ENCODE measurements at places on chromosomes 13 and 19.

DNA sequence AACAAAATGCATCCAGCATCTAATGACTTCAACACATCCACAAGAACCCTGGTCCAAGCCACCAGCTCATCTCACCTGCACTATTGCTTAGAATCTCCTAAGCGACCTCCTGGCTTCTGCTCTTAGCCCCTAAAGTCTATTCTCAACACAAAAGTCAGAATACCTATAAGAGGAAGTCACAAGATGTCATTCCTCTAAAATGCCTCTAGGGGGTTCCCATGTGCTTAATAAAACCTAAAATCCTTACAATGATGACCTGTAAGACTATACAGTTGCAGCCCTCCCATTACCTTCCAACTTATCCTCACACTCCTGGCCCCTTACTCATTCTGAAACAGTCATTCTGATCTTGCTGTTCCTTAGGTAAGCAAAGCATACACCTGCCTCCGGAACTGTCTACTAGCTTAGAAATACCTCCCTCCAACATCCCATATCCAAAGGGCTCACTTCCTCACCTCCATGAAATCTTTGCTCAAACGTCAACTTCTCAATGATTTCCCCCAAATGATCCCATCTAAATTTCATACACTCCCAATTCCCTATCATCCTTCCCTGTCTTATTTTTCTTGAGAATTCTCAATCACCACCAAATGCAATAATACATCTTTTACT lies 10.0 kb downstream of the ATP7B start:
- DNase-seq, result peak; percentile 5

- DNase-seq, result peak; percentile 63
Observed at GRCh38 chr19:45059258-45059965, 16.9 kb downstream of the ZNF296 start.

DNA sequence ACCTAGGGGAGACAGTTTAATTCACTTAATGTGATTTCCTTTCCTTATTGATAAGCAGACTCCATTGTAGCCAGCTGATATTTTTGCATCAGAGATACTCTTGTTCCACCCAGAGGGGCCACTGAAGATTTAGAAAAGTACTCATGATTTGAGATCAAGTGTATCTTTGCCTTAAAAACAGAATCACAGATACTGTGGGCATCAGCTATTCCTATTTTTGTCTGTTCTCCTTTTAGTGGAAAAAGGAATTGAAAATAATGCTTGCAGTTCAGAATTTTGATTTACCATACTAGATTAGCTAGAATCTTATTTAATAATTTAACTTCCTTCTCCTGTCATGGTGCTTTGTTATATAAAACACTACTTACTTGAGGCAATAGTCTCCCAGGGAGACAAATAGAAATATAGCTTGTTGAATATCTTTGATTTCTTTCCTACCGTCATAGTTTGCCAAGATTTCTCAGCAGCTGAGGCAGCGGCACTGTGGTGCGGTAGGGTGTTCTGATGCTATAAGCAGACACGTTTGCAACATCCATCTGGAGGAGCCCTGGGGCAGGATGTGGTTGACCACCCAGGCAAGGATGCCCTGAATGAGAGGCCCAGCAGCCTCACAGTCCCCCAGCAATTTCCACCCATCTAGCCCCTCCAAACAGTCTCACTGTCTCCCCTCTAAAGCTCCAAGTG lies 47.0 kb upstream of the RAP2A start:
- DNase-seq, result no peak

- DNase-seq, result peak; percentile 93
Observed at GRCh38 chr19:55599842-55600661, at the start of gene ZNF524. Gene ZNF524 (plus strand): TSS chr19:55600288. CDS start chr19:55602113, 1,825 bp downstream.

GRCh38 chr19:13098277-13099072 lies 4.2 kb downstream of the LYL1 start:
- DNase-seq, result no peak

GRCh38 chr13:34254366-34254765 lies 436.4 kb downstream of the RFC3 start:
- DNase-seq, result no peak

- no peak for DNase-seq
Observed at GRCh38 chr19:7515110-7515644, 726 bp upstream of the ZNF358 start.

- DNase-seq, result no peak
Observed at GRCh38 chr19:6060600-6061375, 49.5 kb downstream of the RFX2 start.

DNA sequence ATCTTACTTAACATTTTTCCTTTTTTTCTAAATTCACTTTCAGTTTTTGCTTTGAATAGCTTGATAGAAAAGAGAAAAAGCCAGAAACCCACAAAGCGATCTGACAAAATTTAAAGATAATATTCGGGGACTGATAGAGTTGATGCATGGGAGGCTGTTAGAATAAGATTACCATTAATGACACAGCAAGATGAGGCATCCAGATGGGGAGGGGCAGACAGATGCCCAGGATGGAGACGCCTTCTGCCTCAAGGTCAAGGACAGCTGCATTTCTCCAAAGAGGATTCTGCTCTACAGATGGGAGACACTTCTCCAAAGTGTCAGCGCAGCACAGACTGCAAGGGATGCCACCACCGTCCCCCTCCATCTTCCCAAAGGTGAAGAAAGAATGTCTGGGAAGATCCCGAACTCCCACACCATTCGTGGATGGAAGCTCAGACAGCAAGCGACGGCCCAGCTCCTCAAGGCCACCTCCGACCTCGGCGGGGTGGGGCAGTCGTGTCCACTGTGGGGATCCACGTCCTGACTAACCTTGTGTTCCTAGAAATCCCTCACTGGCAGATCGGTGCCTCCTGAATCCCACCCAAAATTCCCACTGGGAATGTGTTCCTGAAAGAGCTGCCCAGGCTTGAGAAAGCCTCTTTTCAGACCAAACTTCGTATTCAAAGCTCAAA lies 32.9 kb downstream of the NAXD start:
- DNase-seq, result no peak

DNA sequence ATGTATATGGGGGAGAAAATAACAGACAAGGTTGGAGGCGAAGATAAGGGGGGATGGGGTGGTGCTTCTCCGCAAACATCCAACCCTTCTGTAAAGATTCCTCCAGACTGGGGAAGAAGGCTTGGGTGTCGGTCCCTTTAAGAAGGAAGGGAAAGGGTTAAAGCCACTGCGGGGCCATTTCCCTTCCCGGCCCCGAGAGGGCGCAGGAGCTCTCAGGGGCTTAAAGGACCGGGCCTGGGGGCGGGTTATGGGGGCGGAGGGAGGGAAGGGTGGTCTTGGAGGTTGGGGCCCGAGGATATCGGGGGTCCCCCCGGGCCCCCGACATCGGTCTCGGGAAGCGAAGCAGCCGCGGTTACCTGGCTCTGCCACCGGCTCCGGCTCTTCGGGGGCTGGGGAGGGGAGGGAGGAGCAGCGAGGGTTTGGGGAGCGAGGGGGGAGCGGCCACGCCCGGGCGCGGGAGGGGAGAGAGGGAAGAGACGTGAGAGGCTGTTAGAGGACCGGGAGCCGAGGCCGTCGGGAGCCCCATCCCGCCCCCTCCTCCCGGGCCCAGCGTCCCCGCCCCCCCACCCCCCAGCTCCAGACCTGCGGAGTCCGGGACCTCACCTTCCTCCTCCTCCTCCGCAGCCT lies 2.8 kb downstream of the TNNT1 start:
- DNase-seq, result peak; percentile 26

- DNase-seq, result no peak
Observed at GRCh38 chr19:46670813-46671212, 9.8 kb upstream of the DACT3 start.

DNA sequence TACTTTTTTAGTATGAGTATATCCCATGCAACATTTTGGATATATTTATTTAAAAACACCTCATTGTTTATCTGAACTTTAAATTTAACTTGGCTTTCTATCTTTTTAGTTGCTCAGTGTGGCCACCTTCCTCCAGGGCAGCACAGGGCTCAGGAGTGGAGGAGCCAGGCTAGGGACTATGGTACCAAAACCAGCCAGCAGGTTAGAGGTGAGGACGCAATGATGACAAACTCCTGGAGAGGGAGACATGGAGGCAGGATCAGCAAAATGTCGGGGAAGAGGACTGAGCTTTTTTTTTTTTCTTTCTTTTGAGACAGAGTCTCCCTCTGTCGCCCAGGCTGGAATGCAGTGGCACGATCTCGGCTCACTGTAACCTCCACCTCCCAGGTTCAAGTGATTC lies 29.6 kb upstream of the CALM3 start:
- DNase-seq, result no peak

DNA sequence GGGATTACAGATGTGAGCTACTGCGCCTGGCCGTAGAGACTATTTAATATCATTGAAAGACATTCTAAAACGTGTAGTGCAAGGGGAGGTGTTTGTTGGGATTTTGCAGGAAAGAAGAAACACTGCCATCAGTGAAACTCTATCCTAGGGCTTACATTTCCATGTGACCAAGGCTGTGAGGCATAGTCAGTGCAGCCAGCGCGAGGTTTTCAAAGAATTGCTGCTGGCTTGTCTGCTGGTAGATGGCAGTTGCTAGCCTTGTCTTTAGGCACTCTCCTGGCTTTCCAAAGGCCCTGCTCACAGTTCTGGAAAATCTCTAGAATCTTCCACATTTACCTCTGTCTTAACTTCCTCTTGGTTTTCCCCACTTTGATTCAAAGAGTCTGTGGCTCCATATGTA lies 77.5 kb downstream of the GPC6 start:
- no peak for DNase-seq

DNA sequence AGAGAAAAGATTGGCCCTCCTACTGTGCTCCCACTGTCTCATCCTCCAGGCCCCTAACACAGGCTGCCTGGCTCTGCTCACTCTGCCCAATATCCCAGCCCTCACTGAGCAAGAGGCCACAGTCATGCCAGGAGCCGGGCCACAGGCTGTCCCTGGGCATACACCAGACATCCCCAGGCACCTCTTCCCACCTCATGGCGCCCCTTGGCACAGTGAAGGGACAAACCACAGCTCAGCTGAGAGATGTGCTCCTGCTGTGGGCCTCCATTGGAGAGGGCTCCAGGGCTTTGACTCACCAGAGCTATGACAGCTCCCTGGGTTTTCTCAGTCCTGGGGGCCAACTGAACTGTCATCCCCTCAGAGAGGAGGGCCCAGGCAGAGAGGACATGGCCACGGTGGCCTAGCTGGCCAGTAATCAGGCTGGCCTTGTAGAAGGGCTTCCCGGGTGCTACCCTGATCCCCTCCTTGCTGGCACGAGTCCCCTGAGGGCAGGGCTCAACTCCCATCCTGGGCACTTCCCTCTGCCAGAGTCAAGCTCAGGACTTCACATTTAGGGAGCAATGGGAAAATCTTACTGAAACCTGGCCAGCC lies 220.9 kb downstream of the TUBA3C start:
- no peak for DNase-seq

GRCh38 chr13:21661097-21661909 lies 9.6 kb upstream of the FGF9 start:
- no peak for DNase-seq

DNA sequence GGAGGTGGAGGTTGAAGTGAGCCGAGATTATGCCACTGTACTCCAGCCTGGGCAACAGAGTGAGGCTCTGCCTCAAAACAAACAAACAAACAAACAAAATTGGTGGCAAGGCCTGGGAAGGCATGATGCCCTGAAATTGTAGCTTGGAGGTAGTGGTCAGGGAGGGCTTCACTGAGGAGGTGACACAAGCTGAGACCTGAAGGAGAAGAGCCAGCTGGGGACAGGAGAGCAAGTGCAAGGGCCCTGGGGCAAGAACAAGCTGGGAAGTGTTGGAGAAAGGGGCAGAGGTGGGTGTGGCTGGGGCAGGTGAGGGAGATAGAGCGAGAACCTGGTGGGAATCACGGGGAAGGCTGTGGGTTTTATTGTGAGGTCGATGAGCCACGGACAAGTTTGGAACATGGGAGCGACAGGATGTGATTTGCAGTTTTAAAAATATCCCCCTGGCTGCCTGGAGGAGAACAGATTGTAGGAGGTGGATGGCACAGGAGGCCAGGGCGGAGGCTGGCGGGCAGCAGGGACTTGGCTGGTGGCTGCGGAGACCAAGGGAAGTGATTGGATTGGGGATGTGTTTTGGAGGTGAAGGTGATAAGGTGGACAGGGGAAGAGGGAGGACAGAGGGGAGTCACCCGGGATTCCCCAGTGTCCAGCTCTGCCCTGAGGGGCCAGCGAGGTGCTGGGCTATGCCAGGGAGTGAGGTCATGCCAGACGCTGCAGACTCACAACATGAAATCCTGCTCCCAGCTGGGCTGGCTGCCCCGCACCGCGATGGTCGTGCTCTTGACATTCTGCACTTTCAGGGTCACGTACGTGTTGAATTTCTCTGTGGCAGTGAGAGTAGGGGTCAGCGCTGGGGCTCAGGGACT lies 14.0 kb downstream of the UNC13A start:
- DNase-seq, result no peak

GRCh38 chr19:18000915-18001776 lies 6.8 kb upstream of the ARRDC2 start:
- DNase-seq, result peak; percentile 78

DNA sequence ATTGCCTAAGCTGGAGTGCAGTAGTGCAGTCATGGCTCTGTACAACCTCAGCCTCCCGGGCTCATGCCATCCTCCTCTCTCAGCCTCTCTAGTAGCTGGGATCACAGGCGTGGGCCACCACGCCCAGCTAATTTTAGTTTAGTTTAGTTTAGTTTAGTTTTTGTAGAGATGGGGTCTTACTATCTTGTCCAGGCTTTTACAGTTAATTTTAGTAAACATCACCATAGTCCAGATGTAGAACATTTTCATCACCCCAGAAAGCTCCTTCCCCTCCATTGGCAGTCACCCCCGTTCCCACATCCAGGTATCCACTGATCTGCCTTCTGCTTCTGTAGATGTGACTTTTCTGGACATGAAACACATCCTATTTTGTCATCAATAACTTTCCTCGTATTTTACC lies 41.1 kb downstream of the DNM2 start:
- DNase-seq, result no peak

GRCh38 chr13:52161181-52161646 lies 1.8 kb upstream of the NEK3 start:
- DNase-seq, result no peak

DNA sequence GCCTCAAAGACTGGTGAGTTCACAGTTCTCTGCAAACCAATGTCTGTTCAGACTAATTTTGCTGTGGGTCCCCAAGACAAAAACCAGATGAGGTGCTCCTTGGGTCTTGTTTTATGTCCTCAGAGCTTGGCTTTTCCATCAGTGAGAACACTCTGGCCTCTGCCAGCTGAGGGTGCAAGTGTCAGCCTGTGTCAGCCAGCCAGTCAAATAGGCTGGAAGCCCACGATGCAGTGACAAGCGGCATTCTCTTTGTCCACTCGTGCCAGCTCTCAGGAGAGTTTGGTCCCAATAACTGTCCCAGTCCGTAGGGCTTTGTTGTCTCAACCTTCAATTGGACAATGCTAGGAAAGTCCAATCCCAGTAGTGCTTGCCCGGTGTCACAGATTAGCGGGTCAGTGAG lies 9.4 kb upstream of the AKT2 start:
- DNase-seq, result no peak

GRCh38 chr13:36026531-36026930 lies 104.7 kb downstream of the DCLK1 start:
- peak; percentile 39 for DNase-seq

DNA sequence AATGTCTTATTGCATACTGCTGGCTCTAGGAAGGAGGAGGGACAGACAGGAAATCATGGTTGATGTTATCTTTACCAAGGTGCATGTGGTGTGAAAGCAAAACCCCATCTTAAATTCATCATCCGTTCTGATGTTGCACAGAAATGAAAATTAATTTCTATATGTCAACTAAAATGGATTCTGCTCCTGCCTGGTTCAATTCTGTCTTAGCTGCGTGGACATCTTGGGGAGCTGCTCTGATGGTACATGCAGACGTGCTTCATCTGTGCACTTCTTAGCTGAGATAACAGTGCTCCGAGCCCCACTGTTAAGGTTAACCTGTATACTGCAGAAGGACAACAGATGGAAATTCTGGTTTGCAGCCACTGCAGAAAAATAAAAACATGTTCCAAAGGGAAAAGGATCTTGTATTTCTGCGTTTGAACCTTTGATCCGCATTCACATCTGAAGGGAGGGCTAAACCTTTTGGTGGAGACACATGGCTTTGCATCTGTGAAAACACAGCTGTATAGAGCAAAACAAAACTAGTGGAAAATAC lies 155.6 kb downstream of the TM9SF2 start:
- peak; percentile 57 for DNase-seq

Measured in NCI-H2081 (cell line).